ENCODE measurements at places on chromosomes 2 and 18.

- no peak for DNase-seq
Observed at GRCh38 chr18:27520401-27520800, 335.3 kb upstream of the CHST9 start.

GRCh38 chr18:64175432-64175831 lies 26.5 kb upstream of the LINC00305 start:
- DNase-seq: no peak

DNA sequence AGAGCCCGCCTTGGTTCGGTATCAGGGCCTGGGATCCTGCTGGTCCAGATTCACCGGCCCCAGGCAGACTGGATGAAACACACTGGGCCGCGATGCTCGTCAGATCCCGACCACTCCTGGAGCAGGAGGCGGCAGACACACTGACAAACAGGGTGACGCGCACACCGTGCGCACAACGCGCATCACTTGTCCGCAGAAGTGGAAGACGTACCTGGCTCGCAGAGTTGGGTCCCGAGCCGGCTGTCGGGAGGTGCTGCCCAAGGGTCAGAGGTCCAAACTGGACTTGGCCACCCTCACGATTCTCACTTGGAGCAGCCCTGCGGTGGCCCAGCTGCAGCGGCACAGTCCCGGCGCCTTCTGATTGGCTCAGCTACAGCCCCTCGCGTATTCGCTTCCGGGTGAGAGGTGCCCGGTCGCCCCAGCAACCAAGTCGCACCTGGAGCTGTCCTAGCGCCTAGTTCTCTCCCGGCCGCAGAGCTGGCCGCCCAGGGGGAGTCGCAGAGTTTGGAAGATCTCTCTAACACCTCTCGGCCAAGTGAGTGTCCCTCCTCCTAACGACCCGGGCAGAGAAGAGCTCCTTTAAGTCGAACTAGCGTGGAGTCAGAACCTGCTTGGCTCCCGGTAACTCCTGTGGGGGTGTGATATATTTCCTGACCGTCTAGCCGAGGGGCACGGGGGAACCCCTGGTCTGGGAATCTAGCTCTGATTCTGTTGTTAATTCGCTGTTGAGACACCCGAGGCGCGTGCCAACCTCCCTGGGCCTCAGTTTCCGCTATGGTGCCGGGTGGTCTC lies at the start of the genes DHX57 and MORN2:
Gene DHX57 (minus strand): TSS at position 359 of the 792 bp plus-strand sequence. CDS start 7,529 bp downstream, outside the sequence.
Gene MORN2 (plus strand): TSS at position 401 of the 792 bp plus-strand sequence.
- DNase-seq: peak; percentile 93

DNA sequence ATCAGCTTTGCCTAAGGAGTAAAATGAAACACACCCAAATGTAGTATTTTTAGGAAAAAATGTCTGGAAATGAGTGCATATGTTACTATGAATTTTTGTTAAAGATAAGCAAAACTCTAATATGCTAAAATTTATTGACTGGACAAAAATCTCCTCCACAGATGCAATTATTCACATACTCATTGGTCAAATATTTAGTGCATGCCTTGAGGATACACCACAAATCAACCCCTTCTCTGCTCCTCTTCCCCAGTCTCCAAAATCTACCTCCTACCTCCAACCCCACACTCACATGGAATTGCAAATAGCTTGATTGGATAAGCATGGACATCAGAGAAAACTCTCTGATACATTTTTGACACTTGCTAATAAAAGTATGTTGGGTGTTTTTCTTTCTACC lies 95.6 kb upstream of the CDC42EP3 start:
- DNase-seq: no peak

DNA sequence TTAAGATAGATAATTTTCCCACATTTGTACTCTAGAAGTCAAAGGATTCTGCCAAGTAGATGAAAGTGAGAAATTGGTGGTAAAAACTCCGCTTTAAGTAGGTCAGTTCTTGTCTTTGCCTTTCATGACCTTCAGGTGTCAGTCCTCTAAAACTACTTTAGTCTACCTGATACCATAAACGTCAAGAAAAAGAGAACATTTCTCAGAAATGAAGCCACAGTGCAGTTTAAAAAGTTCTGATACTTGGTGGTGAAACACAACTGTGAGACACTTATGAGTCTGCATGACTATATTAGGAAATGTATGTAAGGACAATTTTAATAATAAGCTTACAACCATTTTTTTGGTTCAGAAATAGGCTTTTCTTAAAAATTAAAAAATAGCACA lies 583.3 kb downstream of the SATB2 start:
- DNase-seq: no peak

DNA sequence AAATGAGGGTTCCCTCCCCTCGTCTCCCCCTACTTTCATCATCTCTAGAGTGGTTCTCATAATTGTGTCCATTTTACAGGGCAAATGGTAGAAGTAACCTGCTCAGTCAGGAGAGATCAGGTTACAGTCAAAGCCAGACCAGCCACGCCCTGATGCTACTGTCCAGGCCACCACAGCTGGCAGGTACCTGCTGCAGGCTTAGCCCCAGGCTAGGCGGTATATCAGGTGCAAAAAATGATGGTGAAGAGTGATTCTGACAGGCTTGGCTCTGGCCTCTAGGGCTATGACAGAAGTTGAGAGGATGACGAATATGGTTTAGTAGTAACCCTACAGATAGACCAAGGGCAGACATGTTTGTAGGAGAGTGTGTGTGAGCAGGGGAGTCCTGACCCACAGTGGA lies 67.1 kb downstream of the HAUS1 start:
- DNase-seq: no peak

DNA sequence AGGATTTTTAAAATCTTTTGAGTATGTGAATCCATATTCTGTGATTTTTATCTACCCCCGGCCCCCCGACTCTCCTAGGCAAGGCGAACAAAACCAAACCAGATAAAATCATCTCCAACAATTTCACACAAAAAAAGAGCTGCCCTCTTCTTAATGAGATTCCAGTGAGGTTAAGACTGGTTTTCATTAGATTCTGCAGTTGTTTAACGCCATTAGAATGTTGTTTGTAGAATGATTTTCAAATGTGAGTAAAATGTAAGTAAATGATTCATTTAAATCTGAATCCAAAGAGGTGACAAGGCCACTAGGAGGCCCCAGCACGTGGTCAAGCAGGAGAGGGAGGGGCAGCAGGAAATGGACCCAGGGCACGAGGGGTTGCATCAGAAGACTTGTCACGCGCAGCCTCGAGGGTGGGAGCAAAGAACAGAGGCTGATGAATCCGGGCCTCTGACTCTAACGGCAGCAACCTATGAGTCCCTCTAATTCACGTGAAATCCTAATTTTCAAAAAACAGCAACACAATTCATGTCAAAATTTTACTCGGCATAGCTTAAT lies 24.3 kb upstream of the KLHL29 start:
- no peak for DNase-seq

- no peak for DNase-seq
Observed at GRCh38 chr2:242056026-242056425, 186.5 kb downstream of the RTP5 start.

- DNase-seq: no peak
Observed at GRCh38 chr2:3768960-3769765, 65.8 kb downstream of the DCDC2C start.

DNA sequence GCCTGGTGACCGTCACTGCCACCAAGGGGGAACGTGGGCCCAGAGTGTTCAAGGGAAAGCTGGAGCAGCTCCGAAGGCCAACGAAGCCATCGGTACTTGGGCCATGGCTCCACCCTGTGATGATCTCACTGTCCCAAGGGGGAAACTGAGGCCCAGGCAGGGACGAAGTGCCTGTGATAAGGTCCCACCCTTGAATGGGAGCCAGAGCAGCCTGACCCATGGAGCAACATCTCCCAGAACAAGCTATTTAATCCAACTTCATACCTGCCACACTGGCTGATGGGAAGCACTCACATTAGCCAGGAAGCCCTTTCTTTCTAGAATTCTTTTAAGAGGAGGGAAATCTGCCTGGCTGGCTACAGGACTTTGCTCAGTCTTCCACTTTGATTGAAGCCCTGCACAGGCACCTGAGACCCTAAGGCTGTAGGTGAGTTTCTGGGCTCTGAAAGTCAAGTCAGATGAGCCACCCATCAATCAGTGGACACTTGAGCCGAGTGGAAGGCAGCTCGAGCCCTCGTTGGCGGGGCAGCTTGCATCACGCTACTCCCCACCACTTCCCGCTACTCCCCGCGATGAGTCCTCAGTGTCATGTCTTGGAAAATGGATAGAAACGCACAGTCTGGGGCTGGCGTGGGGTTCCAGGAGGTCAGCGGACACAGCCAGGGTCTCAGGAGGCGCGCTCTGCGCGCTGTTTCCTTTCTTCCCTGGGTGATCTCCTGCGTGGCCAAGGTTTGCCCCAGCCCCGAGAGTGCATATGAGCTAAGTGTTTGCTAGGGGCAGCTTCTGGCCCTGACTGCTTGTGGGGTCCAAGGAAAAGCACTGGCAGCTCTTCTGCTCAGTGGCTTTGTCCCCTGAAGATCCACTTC lies 2.5 kb upstream of the HS6ST1 start:
- no peak for DNase-seq

DNA sequence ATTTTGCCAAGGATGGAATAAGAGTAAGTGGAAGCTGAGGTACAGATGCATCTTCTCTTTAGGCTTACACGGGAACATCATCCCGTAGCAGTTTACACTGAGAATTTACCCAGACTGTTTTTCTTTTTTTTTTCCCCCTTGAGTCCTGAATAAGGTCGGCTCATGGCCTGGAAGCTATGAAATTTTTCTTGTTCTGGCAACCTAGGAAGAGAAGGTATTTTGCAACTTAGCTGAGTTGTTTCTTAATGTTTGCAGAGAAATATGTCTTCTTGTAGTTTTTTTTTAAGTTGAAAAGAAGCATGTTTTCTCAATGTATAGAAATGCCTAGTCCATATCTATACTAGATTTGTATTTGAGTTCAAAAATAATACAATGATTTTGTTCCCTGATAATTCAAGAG lies 712.5 kb downstream of the TDRD15 start:
- no peak for DNase-seq

DNA sequence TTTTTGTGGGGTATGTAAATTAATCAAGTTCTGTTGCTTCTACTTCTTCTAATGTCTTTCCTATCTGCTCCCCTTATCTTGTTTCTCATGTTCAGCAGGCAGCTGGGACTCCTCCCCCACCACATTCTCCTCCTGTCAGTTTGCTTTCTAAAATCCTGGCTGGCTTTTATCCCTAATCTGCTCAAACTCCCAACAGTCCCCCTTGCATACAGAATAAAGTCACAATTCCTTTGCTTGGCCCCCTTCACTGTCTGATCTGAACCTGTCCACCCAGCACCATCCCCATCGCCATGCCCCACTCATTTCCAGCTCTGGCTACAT lies 2.2 kb downstream of the CFAP221 start:
- no peak for DNase-seq

DNA sequence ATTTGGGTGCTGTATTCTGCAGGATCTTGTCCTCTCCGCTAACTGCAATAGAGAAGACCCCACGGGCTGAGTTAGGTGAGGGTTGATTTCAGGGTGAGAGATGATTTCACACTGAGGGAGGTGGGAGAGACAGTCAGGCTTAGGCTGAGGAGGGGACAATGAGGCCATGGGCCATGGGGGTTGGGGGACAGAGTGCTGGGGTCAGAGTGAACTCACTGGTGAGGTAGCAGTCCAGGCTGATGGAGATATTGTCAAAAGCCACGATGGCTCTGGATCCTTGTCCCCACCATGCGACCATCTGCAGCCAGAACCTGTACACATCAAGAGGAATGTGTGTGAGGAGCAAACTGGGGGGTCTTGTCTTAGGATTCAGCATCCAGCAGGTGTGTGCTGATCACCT lies 160.0 kb downstream of the CLIP4 start:
- DNase-seq: no peak

GRCh38 chr2:60500861-60501260 lies 52.6 kb downstream of the BCL11A start:
- DNase-seq: no peak

All from colonic mucosa (tissue), 4 donors.